ENCODE measurements at places on chromosomes 2 and 18.

GRCh38 chr18:79588636-79589481, 90.7 kb upstream of the CTDP1 start:
- DNase-seq: no peak

- no peak for DNase-seq
Measured at GRCh38 chr2:60550178-60550983, 3.1 kb downstream of the BCL11A start.

- DNase-seq: no peak
Measured at GRCh38 chr2:189954989-189955388, 107.5 kb downstream of the MSTN start.

DNA sequence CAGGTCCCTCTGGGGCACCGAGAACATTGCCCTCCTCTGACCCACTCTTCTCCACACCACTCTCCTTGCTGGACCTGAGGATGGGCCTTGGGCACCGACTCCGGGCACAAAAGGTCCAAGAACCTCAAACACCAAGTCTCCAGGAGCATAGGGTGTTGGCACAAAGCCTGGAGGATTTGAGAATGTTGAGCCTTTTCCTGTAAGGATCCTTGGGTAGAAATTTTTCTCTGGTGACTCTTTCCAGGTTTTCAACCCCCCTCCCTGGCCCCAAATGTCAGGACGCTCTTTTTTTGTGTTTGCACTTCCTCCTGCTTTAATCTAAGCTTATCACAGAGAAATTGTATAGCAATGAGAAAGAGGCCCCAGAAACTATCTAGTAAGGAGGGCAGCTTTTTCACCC, 9.2 kb downstream of the SPR start:
- DNase-seq: no peak

DNA sequence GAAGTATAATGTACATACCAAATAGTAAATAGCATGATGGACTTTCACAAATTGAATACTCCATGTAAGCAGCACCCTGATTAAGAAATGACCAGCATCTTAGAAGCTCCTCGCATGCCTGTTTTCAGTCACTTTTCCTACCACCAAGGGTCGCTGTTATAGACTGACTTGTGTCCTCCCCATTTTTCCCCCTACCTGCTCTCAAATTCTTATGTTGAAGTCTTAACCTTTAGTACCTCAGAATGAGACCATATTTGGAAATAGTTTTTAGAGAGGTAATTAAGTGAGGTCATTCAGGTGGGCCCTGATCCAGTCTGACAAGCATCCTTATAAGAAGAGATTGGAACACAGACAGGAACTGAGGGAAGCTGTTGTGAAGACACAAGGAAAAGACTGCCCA, 125.9 kb downstream of the LYPD6 start:
- no peak for DNase-seq

DNA sequence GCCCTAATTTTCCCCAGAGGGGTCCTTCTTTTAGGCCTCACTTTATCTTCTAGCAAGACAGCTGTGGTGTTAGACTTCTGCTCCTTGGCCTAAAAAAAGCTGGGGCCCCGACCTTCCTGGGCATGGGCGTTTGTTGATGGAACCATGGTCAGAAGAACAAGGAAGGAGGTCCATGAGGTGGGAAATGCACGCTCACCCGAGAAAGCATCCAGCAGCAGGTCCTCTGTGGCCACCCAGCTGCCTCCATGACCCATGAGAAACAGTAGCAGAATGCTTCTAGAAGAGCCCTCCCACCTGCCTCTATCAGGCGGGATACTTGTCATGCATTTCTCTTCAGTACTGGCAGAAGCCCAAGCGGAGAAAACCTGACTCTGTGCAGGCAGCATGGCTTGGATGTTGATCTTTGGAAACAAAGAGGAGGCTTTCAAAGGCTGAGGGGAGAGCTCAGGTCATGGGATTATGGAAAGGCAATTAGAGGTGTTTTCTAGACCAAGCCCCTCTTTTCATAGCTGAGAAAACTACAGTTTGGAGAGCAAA, 249.1 kb downstream of the FAM210A start:
- DNase-seq: no peak

DNA sequence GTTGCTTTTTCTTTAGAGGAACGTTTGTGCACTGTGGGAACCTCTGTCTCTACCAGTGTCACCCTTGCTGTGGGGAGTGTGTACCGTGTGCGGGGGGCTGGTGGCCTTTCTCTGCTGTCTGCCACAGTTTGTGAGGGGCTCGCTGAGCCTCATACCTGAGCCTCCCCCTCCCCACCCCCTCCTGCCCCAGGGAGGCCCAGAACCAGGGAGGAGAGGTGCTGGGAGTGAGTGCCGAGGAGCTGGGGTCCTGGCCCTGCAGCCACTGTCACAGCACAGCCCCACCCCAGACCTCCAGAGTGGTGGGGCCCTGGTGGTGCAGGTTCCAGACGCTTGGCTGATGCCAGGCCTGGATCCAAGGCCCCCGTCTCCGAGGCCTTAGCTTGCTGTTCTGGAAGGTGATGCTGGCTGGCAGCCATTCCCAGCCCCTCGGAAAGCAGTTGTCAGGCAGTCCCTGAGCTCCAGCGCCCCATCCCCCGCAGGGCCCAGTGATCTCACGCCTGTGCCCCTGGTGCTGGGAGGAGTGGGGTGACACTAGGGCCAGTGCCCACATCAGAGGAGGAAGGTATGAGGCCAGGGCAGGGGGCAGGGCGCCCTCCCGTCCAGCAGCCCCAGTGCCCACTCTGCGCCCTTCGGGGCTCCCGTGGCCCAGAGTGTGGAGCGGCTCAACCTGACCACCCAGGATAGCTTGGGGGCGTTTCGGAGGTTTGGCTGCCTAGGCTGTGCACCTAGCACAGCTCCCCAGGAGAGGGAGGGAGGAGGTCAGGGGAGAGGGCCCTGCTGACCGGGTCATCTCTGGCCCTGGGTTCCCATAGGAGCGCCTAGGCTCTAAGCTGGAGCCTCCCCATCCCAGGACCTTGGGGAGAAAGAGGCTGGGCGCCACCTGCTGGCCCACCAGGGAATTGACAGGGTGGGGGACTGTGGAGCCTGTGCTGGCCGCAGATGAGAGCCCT, 53.0 kb upstream of the ALPP start:
- DNase-seq: peak; percentile 46

DNA sequence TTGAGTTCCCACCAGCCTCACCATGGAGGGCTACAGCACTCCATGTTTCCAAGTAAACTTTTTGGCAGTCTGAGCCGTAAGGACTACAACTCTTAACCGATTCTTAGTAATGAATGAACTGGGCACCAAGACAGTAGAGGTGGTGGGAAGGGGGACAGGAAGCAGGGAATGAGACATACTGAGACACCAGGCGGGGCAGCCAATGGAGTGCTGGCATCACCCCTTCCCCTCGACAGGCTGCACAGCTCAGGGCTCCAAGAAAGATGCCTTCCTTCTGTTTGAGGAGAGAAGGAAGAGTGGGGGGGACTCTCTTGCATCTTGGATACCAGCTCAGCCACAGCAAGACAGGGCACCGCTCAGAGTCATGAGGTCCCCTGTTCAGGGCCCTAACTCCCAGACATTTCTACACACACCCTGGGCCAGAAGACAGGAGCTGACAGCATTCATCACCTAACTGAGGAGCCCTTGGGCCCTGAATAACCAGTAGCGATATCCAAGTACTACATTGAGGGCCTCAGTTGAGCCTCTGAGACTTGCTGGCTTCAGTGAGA, 45.2 kb downstream of the USP34 start:
- no peak for DNase-seq

DNA sequence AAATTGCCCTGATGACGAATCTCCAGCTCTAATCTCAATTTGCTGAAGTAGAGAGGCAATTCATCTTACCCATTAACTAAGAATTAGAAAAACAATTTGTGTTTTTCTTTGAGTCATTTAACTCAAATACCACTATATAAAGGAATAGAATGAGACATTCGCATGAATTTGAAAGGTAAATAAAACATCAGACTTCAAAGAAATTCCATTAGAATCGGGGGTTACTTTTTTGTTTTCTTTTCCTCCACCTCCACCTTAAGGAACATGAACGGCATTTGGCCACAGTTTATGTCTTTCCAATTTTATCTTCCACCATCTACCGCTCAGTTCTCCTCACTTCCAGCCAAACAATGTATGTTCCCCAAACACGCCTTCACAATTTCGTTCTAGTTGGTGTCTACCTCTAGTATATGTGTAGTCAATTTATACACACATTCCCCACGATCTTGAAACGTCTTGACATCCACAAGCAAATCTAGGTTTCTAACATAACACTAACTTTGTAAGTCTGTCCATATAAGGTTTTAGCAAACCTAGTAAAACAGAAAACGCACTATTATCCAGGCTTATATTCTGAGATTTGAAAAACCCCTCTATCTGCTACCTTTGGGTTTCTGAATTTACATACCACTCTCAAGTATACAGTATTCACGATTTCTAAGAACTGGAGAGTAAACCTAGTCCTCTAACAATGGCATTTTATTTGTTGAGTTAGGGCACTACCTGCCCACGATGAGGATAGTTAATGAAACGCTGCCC, 1.2 kb upstream of the SMCHD1 start:
- no peak for DNase-seq

DNA sequence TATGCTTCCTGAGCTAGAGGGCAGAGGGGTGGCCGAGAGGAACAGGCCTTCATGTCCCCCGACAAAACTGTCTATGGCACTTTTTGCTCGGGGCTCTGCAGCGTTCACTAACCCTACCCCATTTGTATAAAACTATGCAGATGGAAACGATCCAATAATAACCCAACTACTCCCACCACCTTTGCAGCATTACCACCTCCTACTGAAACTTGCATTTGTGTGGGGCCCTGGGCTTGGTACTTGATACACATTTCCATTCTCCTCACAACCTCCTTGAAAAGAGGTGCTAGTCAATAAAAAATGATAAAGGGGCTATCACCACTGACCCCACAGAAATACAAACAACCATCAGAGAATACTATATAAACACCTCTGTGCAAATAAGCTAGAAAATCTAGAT, 63.5 kb upstream of the FOSL2 start:
- no peak for DNase-seq

GRCh38 chr2:171584001-171584400, 61.7 kb downstream of the CYBRD1 start:
- no peak for DNase-seq

DNA sequence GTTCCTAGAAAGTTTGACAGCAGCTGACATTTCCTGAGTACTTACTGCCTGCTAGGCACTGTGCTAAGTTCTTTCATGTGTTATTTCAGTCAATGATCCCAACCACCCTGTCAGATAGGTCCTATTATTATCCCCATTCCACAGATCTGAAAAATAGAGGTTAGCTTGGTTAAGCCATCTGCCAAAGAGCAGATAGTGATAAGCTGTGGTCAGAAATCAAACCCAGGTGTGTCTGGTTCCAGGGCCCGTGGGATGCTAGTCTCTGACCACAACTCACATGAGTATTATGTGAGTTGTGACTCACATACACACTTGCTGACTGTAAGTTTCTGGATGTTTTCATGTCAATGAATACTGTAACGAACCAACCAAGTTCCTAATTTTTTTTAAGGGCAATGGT, 132.0 kb upstream of the APCDD1 start:
- no peak for DNase-seq

- DNase-seq: no peak
Measured at GRCh38 chr2:168596881-168597655, 141.0 kb downstream of the CERS6 start.

- DNase-seq: no peak
Measured at GRCh38 chr2:29517413-29517812, 402.2 kb downstream of the CLIP4 start.

DNA sequence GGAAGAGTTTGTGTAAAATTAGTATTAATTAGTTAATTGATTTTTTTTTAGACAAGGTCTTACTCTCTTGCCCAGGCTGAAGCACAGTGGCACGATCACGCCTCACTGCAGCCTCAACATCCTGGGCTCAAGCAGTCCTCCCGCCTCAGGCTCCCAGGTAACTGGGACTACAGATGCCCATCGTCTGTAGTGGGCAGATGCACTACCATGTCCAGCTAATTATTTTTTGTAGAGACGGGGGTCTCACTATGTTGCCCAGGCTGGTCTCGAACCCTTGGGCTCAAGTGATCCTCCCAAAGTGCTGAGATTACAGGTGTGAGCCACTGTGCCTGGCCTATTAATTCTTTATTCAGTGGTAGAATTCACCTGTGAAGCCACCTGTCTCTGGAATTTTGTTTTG, 41.1 kb downstream of the UBE2F start:
- no peak for DNase-seq

GRCh38 chr2:201257381-201257955, 2.9 kb upstream of the CASP8 start:
- no peak for DNase-seq

DNA sequence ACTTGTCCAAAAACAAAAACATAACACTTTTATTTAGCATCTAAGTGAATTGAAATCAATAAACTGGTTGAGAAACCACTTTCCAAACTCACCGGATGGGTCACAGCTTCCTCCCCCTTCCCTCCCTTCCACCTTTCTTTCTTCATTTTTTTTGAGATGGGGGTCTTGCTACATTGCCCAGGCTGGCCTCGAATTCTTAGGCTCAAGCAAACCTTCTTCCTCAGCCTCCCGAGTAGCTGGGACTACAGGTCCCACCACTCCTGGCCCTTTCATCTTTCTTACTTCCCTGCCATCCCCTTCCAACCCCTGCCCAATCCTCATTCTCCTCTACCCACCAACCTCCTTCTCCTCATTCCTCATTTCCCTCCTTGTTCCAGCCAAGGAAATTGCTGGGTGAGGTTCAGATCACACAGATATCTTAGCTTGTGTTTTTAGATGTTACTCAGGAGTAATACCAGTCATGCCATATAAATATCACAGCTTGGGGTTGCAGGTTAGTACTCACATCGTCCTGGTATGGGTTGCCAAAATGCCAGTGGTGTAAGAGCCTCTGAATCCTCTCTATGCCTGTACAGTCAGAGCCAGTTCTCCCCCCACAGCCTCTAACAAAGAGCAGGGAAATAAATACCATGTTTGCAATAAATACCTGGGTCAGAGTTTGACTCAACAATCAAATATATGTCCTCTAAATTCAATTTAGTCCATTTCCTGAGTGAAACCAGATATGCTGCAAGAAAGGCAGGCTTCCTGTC, 132.7 kb upstream of the NDUFV2 start:
- DNase-seq: no peak

DNA sequence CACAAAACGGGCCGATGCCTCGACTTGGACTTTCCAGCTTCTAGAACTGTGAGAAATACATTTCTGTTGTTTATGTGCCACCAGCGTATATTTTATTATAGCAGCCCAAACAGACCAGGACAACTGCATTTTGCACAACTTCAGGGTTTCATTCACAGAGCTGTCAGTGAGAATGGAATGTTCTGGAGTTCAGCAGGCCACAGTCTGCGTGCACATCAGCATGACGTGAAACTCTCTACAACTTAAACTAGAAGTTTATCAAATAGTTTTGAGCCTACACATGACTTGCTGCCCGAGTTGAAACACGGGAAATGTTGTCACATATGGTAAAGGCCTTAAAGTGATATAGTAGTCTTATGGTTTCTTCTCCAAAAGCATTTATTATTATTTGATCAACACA, 3.9 kb upstream of the TRIB2 start:
- no peak for DNase-seq

- DNase-seq: no peak
Measured at GRCh38 chr2:216880509-216881184, 20.8 kb upstream of the TNP1 start.

GRCh38 chr2:108893277-108893676, 95.7 kb downstream of the EDAR start:
- no peak for DNase-seq

- no peak for DNase-seq
Measured at GRCh38 chr2:65931056-65931455, 498.7 kb upstream of the SPRED2 start.

All from activated T-cell treated with anti-CD3 and anti-CD28 coated beads for 1 hour (primary cell).